ENCODE measurements at places on chromosomes 5 and 9. TPM values are rescaled to one million over a fixed set of nuclear protein-coding genes. Genes with fewer than 3 reads are reported as not detected.

DNA sequence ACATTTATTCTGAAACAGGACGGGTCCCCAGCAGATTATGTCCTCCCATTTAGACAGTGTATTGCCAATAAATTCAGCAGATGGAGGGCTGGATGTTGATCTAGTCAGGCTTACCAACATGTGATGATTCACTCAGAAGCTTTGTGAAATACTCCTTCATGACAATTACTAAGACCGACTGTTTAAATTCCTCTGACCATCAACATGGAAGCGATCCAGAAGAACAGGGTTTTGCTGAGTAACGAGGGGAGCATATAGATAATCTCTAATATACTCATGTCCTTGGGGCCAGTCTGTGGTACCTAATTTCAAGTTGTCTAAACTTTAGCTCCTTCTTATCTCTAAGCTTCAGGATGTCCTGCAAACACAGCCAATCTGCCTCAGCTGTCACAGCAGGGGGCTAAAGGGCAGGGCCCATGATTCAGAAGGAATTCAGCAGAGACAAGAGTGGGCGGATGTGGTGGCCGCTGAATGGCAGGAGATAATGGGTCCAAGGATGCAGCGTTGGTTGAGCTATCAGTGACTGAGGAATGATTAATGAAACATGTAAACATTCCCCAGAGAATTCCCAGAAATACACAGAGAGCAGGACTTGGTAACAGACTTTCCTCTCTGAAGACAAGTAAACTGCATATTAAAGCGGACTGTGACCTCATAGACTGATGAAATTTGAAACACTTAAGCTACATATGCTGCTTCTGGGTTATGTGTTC is 109.4 kb downstream of the ANKRD55 start:
- DNase-seq, result no peak

DNA sequence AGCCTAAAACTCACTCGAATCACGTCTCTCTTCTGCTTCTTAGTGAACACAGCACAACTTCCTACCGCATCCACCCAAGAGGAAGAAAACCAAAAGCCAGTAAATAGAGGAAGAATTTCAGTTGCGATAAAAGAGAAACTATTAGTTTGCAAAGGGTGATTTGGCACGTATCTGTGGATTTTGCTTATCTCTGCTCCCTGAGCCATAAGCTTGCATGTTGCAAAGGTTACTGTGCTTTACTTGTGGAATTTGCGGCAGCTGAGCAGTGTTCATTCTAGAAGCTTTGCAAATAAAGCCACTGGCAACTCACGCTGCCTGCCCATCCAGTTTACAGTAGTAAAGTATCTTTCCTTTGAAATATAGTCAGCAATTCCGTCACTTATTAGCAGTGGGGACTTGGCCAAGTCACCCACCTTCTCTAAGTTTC is 149.0 kb upstream of the PCA3 start:
- DNase-seq, result no peak

- no peak for DNase-seq
These were observed 7.1 kb downstream of the LCP2 start for GRCh38 chr5:170290498-170290897.

GRCh38 chr9:100027543-100027942 is 71.3 kb downstream of the ERP44 start:
- DNase-seq, result no peak

GRCh38 chr5:102018690-102019089 is 277.4 kb downstream of the SLCO4C1 start:
- DNase-seq, result no peak

DNA sequence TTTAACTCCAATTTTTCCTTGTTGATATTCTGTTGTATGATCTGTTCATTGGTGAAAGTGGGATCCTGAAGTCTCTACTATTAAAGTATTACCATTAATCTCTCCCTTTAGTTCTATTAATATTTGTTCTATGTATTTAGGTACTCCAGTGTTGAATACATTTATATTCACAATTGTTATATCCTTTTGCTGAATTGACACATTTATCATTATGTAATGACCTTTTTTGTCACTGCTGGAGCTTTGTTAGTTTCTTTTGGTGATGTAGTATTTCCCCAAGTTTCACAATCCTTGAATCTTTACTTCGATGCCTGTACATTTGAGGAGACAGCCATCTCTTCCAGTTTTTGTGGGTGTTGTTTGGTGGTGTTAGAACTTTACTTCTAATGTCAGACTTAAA is 53.7 kb upstream of the PPP3R2 start:
- no peak for DNase-seq

DNA sequence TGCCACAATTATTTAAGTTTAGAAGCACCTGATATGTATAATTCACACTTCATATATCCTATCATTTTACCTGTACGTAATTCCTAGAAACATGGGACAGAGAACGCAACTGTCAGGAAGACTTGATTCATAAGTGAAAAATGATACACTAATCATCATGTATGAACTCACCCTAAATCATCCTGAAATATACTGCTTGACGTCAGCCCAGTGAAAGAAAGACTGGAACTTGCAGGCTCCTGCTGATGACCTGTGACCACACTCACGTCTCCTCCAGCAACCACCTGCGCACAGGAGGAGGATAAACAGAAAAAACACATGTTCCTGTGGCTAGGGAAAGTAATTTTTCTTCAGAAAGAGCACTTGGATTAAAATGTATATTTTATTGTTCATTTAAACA is 169.7 kb downstream of the MPDZ start:
- no peak for DNase-seq

DNA sequence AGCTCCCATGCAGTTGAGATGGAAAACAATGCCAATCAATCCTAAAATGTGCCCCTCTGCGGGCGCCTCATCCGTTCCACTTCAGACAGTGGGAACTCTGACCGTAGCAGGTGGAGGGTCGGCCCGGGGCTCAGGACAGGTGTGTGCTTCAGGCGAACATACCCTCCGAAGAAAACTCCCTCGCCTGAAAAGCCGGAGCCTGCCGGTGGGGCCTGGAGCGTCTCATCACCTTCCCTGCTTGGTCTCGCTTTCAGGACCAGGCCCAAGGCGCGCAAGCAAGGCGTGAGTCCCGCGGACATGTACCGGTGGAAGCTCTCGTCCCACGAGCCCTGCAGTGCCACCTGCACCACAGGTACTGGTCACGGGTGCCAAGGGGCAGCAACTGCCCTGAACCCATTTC is 26.4 kb downstream of the ADAMTSL2 start:
- no peak for DNase-seq

DNA sequence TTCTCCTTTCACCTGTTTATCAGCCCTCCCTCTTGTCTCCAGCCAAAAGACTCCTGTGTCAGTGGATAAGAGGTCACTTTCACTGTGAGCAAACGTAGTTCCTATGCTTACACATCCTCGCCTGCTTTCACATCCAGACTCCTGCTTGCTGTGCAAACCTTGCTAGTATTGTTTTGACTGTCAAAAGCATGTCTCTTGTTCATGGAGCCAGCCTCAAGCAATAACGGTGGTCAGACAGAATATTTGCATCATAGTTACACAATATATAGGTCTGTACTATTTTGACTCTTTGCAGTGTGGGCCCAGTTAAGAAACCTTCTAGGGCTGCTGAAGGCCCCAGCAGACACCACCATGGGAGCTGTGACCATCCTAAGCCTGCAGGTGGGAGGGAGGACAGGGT is 420.0 kb downstream of the SEMA5A start:
- no peak for DNase-seq

DNA sequence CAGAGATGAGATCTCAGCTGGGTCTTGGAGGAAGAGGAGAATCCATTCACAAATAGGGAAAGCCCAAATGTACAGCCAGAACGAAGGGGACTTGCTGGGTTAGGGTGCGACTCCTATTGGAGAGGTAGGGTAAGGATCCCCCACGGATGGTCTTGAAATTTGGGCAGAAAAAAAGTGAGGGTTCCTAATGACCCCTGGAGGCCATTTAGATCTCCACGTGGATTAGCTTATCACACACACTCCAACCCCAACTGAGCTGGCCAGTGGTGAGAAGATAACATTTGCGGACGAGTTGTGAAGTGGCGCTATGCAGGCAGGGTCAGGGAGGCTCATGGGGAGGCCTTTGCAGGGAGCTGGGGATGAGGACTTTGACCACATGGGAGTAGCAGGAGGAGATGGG is 86.0 kb downstream of the FSTL4 start:
- DNase-seq, result no peak

The CTXN3 gene
- not detected for polyA plus RNA-seq

The RGS7BP gene
- 9.5 TPM for polyA plus RNA-seq

The ERP44 gene
- 39.6 TPM for polyA plus RNA-seq

The SPAAR gene
- 1.4 TPM for polyA plus RNA-seq

The ADAMTSL1 gene
- polyA plus RNA-seq, result 16.3 TPM

The IL17B gene
- 1.4 TPM for polyA plus RNA-seq

The ARRDC3 gene
- 138 TPM for polyA plus RNA-seq

The CSNK1G3 gene
- 47.2 TPM for polyA plus RNA-seq

The FOXD4L3 gene
- polyA plus RNA-seq, result not detected

Measured in left kidney (tissue), 8 donors.